ENCODE measurements at places on chromosomes 6 and 20. TPM values are rescaled to one million over a fixed set of nuclear protein-coding genes. Genes with fewer than 3 reads are reported as not detected.
A peak's percentile ranks its signal among the peaks of the same experiment; 100 is the strongest.

DNA sequence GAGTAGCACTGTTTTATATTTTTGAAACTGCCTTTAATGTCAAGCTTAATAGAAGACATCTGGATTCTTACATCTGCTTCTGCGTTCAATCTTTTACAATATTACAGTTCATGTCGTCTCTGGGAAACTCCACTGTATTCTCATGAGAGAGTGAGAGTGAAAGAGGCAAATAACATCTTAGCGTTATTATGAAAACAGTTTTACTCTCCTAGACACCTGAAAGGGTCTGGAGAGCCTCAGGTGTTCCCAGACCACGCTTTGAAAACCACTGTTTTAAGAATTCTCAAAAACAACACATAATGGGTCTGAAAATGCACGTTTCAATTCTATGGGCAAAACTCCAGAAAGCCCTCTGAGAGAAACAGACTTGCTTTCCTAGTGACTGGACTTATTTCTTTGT lies 63.3 kb downstream of the ARHGAP18 start:
- no peak for DNase-seq

- no peak for DNase-seq
Measured at GRCh38 chr6:130670142-130670541, 157.1 kb upstream of the SMLR1 start.

- no peak for DNase-seq
Measured at GRCh38 chr6:38483526-38483925, 156.2 kb downstream of the BTBD9 start.

DNA sequence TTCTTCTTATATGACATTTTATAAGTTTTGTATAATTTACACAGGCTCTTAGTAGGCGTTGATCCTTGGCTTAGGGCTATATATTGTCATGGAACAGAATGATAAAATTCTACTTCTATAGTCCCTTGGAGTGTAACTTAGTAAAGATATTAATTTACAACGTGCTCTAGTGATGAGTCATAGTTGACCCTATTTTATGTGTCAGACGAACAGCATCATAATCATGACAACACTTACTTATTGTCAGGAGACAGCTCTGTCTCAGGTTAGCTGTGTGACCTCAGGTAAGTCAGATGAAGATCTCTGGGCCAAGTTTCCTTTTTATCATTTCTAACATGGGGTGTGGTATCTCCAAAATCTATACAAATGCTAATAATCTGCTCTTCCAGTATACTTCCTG lies 473.5 kb downstream of the UTRN start:
- DNase-seq, result peak; percentile 18

GRCh38 chr20:60314727-60315126 lies 356.5 kb downstream of the CDH26 start:
- no peak for DNase-seq

Gene ENPP5
- total RNA-seq, result 0.09 TPM

Gene KCNK16
- total RNA-seq, result not detected

GRCh38 chr6:158518191-158519127 lies 41.4 kb upstream of the TMEM181 start:
- DNase-seq, result peak; percentile 51

All from Caki2 (cell line).